ENCODE measurements at places on chromosomes 2 and 18.

- DNase-seq: no peak
Observed at GRCh38 chr18:8424481-8424880, 184.8 kb upstream of the RAB12 start.

GRCh38 chr2:16002575-16002974 lies 62.2 kb downstream of the MYCN start:
- DNase-seq: no peak

- DNase-seq: no peak
Observed at GRCh38 chr2:219871351-219871750, 243.9 kb downstream of the SLC4A3 start.

- DNase-seq: no peak
Observed at GRCh38 chr2:218075975-218076811, 7.1 kb downstream of the RUFY4 start.

DNA sequence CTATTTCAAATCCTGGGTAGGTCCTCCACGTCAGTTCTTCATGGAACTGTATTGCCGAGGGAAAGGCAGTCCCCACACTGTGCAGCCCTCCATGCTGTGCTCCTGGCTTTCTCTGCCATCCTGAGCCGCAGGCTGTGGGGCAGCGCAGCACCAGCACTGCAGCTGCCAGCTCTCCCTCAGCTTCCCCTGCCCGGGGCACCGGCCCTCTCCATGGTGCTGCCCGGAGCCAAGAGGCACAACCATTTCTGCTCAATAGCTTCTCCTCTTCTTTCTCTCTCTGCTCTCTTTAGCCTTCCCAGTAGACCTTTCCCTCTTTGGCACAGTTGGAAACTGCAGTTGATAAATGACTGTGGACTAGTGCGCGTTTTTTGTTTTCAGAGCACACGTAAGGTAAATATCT lies 12.1 kb downstream of the ANKRD23 start:
- no peak for DNase-seq

DNA sequence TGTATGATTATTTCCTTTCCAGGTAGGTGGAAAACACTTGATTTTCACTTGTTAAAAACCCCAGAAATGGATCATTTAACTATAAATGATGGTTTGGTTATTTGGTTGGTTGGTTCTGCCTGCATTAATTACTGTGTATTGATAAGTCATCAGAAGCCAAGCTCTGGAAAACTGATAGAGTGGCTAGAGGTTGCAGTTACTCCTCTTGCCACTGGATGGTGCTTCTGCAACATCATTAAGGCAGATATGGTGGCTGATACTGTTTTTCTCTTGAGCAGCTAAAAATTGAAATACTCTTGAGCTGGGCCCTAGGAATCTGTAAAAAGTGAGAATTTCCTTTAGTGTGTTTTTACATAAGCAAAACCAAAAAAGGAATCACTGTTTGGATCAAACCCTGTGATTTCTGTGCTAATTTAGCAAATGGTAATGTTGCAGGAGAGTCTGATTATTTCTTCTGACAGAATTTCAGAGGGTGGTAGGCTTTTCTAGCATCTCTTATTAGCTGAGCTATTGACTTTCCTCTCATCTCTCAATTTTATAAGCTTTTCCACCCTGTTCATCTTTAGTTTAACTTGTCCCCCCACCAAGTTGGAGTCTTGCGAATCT lies 54.3 kb downstream of the RAB10 start:
- DNase-seq: peak; percentile 8

DNA sequence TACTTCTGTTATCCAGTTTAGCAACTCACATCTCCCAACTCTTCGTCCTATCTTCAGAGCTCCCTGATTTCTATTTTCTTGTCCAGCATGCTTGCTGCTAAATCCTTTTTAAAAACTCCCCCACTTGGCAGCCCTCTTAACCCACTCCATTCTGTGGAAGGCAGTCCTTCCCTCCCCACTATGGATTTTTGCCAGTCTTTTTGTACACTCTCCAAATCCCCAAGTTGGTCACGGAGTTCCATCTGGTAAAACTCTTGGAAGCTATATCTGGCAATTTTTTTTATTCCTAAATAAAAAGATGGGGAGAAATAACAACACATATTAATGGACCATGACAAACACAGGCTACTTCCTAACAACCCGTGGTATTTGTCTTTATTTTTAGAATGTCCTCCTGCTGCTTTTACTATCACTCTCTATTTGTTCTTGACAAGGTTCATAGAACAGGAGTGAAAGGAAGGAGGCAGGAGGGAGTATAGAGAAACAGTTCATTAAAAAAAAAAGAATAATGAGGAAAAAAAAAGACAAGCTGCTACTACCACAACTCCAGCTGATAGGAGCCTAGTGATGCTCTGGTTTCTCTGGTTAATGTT lies 120.0 kb upstream of the THSD7B start:
- DNase-seq: no peak

DNA sequence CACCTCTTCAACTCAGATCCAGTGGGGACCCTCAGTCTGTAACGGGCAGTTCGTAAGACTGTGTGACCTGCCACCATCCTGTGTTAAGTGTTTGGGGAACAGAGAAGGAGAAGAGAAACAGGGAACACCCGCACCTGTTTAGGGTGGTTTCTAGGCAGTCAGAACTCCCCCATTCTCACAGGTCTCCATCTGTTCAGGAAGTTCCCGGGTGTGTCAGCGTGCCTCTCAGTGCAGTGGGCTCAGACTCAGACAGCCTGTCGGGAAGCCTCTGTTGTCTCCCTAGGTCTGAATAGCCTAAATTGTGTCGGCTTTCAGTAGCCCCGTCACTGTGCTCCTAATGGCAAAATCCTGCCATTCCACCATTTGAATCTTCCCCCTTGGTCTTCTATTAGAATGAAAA lies 256.6 kb downstream of the LOXHD1 start:
- DNase-seq: no peak

DNA sequence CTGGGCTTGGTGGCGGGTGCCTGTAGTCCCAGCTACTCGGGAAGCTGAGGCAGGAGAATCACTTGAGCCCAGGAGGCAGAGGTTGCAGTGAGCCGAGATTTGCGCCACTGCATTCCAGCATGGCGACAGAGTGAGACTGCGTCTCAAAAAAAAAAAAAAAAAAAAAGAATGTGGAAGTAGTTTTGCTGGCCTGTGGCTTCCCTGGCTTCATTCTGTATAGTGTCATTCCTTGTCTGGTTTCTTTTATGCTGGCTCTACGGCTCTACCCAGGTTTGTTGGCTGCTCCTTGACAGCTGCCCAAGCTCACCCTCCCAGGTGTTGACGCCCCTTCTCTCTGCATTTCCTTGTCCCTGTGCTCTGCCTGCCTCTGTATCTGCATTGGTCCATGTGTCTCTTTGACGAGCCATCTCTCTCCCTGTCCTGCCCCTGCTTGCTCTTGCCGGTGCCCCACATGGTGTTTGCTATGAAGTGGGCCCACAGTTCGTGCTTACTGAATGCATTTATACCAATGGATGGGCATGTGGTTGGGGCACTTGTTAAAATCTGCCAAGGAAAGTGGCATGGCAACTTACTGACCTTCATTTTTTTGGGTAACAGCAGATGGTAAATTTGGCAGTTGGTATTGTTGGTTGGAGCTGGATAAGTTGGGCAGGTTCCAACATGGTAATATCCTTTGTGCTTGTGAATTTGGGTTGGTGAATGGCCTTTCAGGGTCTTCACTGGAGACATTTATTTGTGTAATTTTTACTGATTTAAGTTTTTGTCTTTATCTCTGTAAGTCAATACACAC lies 113.9 kb downstream of the MAP4K4 start:
- no peak for DNase-seq

GRCh38 chr2:113260991-113261390 lies 17.7 kb downstream of the PAX8 start:
- no peak for DNase-seq

- no peak for DNase-seq
Observed at GRCh38 chr2:157438863-157439823, 4.7 kb downstream of the CYTIP start.

GRCh38 chr2:205965707-205966106 lies 120.3 kb downstream of the INO80D start:
- no peak for DNase-seq

GRCh38 chr18:78732273-78733210 lies 247.1 kb upstream of the SALL3 start:
- no peak for DNase-seq
